ENCODE measurements at places on chromosomes 7 and 10.

GRCh38 chr10:24034571-24034970 is 174.4 kb upstream of the KIAA1217 start:
- no peak for DNase-seq

- DNase-seq = peak; percentile 15
These were observed 431.8 kb upstream of the MGMT start for GRCh38 chr10:129035052-129035827.

GRCh38 chr7:27661811-27662489 is 733 bp downstream of the HIBADH start:
- DNase-seq = peak; percentile 9

DNA sequence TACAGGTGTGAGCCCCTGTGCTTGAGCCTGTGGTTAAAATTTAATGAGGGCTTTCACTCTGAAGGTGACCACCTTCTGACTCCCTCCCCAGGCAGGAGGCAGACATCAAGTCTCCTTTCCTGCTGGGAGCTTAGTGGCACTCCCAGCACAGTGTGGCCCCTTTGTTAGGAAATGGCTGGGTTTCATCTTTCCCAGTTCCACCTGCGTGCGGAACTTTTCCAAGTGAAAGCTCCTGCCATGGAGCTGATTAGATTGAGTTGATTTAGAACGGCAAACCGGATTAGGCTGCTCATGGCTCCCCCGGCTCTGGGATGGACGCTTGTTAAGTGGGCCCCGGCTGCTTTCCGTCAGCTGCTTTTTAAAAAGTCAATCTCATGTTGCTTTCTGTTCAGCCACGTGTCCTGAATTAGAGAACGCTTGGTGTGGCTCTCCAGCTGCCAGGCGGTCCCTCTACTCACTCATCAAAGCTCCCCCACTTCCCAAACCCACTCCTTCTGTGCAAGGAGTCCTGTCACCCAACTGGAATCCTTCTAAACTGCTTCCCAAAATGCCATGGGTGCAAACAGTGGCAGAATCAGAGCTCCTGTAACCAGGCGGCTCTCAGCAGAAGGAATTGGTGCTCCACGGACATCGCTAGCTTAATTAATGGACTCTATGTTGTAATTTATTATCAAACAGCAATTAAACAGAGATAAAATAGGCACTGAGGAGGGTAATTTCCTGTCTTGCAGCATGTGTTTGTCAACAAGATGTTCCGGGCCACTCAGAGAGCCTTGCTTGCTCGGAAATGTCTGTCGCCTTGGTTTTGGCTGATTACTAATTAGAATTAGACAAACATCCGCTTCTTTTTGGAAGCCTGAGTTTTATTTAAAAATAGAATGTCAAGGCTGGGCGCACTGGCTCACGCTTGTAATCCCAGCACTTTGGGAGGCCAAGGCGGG is 551.2 kb downstream of the GALNT17 start:
- DNase-seq = no peak

GRCh38 chr10:12419262-12419847 is 70.0 kb downstream of the CAMK1D start:
- DNase-seq = peak; percentile 72
